Thymus (tissue), 14 donors: ENCODE measurements at places on chromosomes 7 and 10. TPM values are rescaled to one million over a fixed set of nuclear protein-coding genes. Genes with fewer than 3 reads are reported as not detected.

DNA sequence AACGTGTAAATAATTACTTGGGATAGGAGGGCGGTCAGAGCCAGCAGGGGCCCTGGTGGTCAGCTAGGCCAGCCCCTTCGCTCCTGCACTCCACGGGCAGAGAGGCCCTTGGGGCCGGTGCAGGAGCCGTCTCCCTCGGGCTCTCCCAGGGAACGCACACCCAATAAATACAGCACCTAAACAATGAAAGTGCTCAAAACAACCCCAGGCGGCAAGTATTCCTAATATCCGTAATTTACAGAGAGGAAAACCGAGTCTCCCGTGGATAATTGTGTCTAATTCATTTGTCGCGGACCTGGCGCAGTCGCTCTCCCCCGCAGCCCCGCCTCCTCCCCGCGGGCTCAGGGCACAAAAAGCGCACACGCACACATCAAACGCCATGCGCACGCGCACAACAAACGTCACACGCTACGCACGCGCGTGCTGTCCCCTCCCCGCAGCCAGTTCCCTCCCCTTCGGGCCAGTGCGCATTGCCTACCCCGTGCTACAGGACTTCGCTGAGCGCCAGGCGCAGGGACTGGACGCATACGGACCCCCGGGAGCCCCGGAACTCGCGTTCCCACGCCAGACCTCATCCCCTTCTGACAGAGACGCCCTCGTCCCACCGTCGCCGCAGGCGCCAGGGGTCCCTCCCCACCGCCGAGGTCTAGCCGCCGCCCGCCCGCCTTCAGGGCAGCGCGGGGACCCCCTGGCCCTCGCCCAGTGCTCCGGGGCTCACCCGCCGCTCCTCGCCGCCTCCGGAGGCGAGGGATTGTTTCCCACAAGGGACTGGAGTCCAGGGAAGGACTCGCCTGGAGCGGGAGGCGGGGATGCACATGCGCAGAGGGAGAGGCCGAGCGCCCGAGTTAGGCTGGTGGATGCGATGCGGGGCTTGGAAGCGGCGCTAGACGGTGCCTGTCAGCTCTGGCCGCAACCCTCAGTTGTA is at the start of gene ZNF248:
ZNF248 (minus strand) TSS at position 324 of the 925 bp plus-strand sequence. CDS start 1,300 bp downstream, outside the sequence.
- peak; percentile 96 for DNase-seq

- no peak for DNase-seq
Observed at GRCh38 chr7:293681-294439, 3.9 kb downstream of the FOXL3 start.

DNA sequence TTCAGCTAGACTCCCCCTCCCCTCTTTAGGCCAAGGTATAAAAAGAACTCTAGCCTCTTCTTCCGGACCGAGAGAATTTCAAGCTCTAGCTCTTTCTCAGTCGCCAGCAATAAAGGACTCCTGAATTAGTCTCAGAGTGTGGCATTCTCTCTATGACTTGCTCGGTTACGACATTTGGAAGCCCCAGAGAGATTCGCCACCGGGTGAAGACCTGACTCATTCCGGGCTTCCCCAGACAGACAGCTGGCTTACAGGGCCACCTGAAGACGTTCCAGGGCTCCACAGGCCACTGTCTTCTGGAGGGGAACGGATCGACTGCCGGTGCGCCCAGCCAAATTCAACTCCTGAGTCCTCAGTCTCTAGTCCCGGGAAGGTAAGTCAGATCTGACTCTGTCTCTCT is at the start of gene AKR1B15:
AKR1B15 (plus strand) TSS at position 234 of the 400 bp plus-strand sequence. CDS start 15,510 bp downstream, outside the sequence.
- DNase-seq = no peak

Gene SCART1
- 0.94 TPM for total RNA-seq

Gene UPK3BL2
- total RNA-seq = 2.8 TPM
